Globus pallidus (tissue), 1 donor: ENCODE measurements at places on chromosomes 11 and 22.

DNA sequence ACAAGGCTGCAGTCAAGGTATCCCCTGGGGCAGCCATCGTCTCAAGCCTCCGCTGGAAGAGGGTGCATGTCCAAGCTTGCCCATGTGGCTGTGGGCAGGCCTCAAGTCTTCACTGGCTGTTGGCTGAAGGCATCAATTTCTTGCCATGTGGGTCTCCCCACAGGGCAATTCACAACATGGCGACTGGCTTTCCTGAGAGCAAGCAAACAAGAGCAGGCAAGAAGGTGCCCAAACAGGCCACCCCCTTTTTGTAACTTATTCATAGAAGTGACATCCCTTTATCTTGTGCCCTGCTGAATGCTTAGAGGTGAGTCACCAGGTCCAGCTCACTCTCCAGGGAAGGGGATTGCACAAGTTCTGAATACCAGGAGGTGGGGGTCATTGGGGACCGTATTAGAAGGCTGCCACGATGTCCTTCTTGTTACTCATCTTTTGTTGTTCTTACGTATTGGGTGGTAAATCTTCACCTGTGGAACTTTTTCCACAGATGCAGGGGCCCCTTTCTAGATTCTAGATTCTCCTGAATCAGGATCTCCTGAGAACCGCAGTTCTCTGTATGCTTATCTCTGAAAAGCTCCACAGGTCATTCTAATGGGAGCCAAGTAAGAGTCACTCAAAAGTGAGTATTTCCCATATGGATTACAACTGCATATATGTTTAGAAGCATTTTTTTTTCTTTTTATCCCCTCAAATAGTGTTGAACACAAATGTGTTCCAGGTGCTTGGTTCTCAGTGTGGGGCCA lies 44.2 kb upstream of the MICAL2 start:
- DNase-seq = no peak

GRCh38 chr11:71565263-71565662 lies at the start of gene KRTAP5-10:
KRTAP5-10 (plus strand) TSS chr11:71565563; CDS start chr11:71565588, 25 bp downstream.
- DNase-seq = no peak

DNA sequence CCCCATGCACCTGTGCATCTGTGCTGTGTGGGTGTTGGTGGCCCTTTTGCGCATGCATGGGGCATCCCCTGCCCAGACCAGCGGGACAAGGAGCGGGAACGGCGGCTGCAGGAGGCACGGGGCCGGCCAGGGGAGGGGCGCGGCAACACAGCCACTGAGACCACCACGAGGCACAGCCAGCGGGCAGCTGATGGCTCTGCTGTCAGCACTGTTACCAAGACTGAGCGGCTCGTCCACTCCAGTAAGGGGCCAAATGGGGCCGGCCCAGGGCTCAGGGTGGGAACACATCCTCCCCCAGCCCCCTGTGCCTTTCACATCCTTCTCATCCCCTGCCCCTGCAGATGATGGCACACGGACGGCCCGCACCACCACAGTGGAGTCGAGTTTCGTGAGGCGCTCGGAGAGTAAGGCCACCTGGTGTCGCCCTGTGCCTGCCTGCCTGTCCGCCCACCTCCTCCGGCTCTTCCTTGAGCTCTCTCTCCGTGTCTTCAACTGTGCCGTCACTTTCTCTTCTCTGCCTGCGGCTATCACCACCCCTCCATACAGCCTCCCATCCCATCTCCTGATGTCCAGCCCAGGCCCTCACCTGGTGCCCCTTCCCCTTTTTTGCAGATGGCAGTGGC lies 10.6 kb downstream of the SELENOM start:
- DNase-seq = no peak

GRCh38 chr22:37996079-37996478 lies 11.7 kb upstream of the SOX10 start:
- no peak for DNase-seq

- DNase-seq = no peak
Observed at GRCh38 chr22:30564761-30565119, 9.7 kb downstream of the GAL3ST1 start.

- DNase-seq = no peak
Observed at GRCh38 chr11:87832211-87832610, 343.0 kb downstream of the RAB38 start.

DNA sequence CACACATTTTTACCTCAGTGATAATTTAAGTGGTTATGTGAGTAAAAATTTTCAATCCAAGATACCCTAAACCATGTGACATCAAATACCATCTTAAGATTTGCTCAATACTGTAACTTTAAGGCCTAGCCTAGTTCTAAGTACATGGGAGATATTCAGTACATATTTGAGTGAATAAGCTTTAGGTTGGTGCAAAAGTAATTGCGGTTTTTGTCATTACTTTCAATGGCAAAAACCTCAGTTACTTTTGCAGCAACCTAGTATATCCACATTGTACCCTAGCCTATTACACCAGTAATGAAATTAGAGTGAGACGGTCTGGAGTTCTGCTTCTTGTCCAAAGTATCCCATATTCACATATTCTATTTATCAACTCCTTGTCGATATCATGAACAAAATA lies 700.1 kb downstream of the LRRC4C start:
- no peak for DNase-seq

DNA sequence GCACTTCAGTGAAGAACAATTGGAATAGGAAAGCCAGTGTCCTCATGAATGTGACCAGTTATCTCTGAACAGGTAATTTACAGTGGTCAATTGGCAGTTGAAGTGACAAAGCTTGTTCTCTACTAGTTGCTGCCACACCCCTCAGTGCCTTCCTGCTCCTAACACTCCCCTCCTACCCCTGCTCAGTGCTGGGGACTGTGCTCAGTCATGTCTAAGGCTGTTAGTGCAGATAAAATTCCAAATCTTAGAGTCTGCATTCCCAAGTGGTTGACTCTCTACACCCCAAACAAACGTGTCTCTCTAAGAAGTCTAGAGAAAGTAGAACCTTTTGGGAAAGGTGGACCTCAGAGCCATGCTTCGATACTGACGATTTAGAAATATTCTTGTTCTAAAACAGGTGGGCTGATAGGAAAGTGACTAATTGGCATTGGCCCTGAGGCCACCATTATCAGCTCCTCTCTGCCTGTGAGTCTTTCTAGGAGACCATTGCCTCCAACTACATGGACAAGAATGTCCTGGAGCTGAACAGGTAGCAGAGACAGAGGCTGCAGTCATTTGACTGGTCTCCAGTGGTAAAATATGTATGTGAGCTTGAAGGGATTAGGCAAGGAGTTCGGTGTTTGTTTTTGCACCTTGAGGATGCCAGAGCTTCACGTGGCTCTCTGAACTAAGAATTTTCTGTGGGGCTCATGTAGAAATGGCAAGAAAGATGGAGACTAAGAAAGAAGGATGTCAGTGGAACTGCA lies 22.1 kb upstream of the NNMT start:
- DNase-seq = no peak

GRCh38 chr11:132451942-132452601 lies 1080.2 kb downstream of the OPCML start:
- DNase-seq = no peak

GRCh38 chr11:113274713-113275582 lies 39.4 kb upstream of the TTC12 start:
- peak; percentile 65 for DNase-seq

GRCh38 chr22:45709866-45710265 lies 38.2 kb downstream of the ATXN10 start:
- no peak for DNase-seq

- no peak for DNase-seq
Observed at GRCh38 chr11:64356498-64357411, 2.2 kb upstream of the RPS6KA4 start.

GRCh38 chr11:120212259-120212878 lies 1.5 kb downstream of the OAF start:
- no peak for DNase-seq

- DNase-seq = no peak
Observed at GRCh38 chr11:11265994-11266606, 87.0 kb downstream of the CSNK2A3 start.

GRCh38 chr11:111531687-111532364 lies 8.7 kb upstream of the LAYN start:
- no peak for DNase-seq

GRCh38 chr11:111691741-111692140 lies 74.4 kb downstream of the PPP2R1B start:
- no peak for DNase-seq

DNA sequence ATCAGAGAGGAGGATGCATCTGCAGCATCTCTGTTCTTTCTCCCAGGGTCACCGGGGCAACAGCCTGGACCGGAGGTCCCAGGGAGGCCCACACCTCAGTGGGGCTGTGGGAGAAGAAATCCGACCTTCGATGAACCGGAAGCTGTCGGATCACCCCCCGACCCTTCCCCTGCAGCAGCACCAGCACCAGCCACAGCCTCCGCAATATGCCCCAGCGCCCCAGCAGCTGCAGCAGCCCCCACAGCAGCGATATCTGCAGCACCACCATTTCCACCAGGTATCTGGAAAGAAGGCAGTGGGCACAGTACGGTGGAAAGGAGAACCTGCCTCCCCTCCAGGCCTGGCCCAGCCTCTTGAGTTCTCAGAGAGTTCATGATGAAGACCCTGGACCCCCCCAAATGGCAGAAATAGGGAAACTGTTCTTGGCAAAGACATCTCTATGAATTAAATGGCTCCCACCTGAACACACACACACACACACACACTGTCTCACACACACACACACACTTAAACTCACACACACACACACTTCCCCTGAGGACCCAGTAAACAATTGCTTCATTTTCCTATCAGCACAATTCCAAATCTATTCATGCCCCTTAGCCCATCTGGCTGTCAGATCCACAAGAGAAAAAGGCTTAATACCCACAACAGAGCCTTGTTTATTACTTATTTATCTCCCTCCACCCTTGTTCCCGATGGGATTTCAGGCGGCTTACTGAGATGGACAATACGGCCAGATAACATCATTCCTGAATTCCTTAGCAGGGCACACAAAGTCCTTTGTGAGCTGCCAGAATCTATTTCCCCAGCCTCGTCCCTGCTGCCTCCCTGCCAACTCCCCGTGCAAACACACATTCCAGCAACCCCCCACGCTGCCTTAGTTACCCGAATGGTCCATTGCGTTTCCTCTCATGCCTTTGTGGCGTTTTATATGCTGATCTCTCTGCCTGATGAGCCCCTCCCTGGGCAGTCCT lies 8.1 kb downstream of the TMA7B start:
- peak; percentile 38 for DNase-seq

- DNase-seq = peak; percentile 30
Observed at GRCh38 chr11:124329787-124330478, 9.9 kb upstream of the OR8D2 start.

GRCh38 chr11:118522571-118523072 lies 4.7 kb upstream of the TTC36 start:
- DNase-seq = no peak

GRCh38 chr11:43955381-43956118 lies 13.1 kb downstream of the C11orf96 start:
- DNase-seq = no peak
